ENCODE measurements at places on chromosomes 6 and 20.

GRCh38 chr6:43953256-43953655 lies 174.0 kb downstream of the MRPL14 start:
- DNase-seq = no peak

DNA sequence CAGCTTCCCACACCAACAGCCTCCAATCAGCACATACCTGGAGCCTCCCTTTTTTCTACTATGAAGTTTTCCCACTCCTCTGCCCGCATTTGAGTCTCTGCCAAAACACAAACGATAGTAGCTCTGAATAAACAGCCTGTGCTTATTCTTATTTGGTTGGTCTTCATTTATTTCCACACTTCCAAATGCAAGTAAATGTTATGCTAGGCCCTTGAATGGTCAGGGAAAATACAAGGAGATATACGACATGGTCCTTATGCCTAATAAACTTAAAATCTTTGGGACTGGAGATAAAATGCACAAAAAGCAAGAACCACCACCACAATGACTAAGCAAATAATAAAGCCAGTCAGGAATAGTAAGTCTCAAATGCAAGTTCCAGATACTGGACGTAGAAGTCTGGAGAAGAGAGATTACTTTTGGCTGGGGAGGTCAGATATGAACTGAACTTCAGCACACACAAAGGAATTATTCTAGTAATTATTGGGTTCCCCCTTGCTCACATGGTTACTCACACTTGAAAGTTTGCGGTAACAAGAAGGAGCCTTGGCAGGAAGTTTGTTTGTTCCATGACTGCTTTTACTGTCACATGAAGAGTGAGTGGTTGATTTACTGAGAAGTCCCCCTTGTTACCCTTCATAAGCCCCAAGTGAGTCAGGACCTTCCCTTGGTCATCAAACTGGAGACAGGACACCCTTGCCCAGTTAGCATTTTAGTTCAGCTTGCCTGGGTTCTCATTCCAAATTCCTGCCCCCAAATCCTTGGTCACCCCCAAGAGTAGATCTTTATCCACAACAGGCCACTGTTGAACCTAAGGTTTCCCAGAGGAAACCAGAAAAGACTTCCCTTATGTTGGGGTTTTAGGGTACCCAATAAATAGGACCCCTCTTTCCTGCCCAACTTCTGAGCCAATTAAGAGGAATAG lies 511.2 kb upstream of the JARID2 start:
- no peak for DNase-seq

GRCh38 chr20:59164686-59165391 lies 1.2 kb downstream of the ZNF831 start:
- DNase-seq = no peak

DNA sequence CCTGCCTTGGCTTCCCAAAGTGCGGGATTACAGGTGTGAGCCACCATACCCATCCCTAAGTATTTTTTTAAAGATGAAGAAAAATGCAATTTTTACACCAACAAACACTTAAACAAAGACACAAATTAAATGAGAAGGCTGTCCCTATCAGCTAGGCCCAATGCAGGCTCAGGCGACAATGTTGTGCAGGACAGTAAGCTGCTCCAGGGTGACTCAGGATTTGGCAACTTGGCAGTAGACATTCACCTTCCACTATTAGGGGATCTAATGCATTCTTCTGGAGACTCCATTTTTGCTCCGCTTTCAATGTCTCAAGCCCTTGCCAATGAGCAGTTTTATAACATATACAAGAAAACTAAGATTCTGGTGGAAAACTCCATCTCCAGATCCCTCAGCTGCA lies 19.7 kb downstream of the NDRG3 start:
- DNase-seq = no peak

DNA sequence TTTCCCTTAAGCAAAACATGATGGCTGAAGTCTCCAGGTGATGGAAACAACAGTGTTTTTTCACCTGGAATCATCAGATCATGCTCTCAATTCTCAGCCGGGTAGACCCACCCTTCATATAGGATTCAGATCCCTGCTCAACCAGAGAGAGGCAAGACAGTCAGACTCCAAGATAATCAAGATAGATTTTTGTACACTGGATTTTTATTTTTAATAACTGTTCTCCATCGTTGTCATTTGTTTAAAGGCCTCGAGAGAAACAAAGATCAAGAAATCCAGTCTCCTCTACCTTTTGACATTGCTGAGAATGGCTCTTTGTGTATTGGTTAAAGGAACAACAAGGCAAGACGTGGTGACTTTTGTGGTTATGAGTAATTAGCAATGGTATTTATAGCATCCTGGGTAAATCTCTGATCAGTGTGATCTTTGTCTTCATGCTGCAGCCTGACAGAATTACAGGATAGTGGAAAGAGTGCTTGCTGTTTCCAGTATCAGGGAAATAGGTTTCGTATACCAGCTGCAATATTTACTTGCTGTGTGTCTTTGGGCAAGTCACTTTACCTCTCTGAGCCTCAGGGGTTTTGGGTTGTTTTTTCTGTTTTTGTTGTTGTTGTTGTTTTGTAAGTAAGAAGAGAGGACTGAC lies 29.9 kb downstream of the ID4 start:
- peak; percentile 41 for DNase-seq

DNA sequence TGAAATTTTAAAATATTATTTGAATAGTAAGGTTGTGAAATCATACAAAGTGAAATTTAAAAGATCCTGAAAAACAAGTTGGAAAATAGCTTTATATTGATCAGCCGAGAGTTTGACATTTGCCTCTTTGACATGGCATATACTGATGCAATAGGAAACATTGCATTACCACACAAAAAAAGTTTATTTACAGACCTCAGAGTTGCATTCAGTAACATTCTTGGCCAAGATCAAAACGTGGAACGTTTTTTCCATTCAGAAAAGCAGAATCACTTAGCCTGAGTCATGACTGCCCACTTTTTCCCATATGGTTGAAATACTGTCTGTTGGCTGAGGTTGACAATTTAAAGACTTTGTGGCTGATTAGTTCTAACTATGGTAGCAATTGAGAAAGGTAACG lies 55.1 kb upstream of the BACH2 start:
- no peak for DNase-seq

DNA sequence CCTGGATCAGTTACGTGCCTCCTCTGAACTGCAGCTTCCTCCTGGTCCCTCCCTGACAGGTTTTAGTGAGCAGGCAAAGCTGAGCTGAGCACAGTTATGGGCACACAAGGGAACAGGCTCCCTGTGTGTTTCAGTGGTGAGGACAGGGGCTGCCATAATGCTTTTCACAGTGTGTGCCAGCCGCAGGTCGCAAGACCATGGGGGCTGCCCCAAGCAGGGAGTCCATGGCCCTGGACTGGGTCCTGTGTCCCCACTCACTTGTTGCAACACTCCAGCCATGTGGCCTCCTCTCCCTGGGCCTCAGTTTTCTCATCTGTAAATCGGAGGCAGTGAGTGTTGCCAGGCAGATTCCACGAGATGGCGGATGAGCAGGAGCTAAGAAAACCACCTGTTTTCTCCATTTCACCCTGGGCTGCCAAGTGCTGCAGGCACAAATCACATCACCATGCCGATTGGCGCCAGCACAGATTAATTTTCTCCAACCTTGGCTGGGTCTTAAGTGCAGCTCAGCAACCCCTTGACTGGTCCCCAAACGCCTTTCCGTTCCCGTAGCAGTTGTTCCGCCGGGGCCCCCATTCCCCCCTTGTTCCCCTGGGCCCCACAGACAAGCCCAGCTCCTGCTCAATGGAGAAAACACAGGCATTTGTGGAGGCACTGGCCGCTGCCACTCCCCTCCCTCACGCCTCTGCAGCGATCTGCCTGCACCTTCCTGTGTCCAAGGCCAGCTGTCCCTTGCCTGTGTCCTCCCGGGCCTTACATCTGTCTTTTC lies 57.1 kb upstream of the NNAT start:
- no peak for DNase-seq

- no peak for DNase-seq
Observed at GRCh38 chr6:45613656-45614055, 235.9 kb upstream of the SUPT3H start.

GRCh38 chr6:33433544-33434191 lies 13.8 kb downstream of the SYNGAP1 start:
- DNase-seq = no peak

DNA sequence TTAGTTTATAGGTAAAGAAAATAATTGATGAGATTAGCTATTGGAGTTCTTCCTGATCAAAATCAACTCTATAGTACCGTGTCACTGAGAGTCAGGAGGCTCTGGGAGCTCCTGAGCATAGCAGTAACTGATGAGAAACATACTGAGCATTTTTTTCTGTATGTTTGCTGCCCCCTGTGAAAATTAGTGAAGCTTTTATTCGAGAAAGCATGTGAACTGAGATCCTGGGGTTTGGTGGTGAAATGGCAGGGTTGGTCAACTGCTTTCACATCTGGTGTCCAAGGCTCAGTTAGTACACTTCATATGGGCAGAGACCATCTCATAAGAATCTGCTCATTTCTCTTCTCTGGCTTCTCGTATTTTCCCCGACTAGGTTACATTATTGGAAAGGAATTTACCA lies 4.1 kb upstream of the ABT1 start:
- no peak for DNase-seq

DNA sequence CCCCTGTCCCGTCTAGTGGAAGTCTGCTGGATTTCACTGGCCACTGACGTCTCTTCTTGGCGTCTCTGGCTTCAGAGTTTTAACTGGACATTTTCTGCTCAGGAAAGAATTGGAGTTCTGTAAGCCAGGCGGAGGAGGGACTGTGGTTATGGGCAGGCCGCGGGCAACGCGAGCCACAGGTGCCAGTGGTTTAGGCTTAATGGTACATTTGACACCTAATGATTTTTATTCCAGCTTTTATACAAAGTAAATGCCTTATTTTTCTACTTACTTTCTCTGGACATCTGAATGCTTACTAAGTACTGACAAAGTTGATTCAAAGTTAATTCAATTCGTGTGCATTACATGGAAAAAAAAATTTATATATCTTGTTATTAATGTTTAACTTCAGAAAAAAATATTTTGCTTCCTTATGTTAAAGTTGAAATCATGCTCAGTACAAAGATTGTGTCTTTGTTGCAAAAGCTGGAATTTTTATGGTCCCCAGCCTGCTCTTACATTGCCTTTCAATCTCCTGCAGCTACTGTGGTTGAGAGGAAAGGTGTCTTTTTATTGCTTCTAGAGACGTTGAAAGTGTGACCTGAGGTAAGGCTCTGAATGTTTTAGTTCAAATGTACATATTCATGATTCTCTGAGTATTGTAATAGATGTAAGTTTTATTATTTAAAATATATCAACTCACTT lies 231.0 kb downstream of the SMOC2 start:
- DNase-seq = no peak

DNA sequence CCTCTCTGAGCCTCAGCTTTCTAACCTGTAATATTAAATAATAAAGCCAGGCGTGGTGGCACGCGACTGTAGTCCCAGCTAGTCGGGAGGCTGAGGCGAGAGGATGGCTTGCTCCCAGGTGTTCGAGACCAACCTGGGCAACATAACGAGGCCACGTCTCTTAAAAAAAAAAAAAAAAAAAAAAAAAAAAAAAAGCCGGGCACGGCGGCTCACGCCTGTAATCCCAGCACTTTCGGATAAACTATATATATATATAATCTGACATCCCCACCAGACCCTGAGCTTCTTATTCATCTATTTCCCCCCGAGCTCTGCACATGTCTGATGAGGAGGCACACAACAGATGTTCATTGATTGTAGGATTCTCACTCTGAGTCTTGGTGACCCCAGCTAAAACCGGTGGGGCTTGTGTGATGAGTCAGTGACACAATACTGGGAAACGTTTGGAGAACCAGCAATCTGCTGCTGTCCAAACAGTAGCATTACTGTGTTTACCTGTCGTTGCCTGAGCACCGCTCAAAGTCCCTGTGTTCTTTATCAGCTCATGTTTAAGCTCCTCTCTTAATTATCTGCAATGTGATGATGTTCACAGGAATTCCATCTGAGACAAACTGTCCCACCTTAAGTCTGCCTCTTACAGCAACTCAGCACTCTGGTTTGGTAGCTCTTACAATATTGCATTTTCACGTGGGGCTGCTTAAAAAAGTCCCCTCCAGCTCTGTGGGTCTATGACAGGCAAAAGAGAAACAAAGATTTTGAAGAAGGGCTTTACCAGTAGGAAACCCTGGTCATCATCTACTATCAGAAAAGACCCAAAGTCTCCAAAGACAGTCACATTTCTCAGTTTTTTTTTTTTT lies 1.0 kb upstream of the SPATA2 start:
- no peak for DNase-seq

DNA sequence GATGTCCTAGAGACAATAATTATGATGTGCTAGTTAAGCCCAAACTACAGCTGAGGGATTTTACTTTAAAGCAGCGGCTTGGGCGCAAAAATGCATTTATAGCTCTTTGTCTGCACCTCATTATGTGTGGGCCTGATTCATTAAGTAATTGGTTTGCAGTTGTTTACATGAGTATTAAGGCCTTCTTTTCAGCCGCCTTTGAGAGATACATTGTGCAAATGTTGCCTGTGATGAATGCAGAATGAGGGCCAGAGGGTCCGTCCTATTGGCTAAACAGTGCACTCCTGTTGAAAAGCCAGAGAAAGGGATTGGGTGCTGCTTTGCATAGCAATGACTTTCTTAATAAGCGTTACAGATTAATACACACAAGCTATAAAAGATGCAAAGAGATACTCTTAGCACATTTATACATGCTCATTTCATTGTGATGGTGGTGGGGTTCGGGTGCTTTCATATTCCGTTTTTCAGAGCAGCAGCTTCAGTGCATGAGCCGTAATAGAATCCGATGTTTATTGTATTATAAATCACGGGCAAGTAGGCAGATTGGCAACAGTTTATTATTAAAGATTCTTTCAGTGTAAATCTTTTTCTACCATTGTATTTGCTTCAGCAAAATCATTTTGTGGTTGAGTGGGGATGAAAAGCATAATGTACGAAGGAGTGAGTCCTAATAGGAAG lies 68.2 kb upstream of the XRN2 start:
- DNase-seq = no peak

DNA sequence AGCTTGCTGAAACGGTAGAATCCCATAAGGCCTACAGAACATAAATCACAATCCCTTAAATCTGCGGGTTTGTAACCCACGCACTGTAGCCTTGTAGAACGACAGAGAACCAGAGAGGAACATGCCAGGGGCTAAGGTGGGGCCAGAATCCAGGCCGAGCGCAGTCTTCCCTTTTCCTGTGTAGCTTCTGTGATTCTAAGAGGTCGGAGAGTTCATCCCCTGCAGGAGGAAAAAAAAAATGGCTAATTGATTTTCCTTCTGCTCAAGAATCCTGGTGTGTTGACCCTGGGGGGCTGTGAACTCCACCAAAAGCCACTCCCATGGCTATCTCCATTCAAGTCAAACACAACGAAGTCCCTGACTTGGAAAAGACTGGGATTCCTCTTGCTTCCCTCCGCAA lies 96.3 kb downstream of the SPTLC3 start:
- no peak for DNase-seq

- DNase-seq = no peak
Observed at GRCh38 chr20:8449123-8449522, 317.1 kb downstream of the PLCB1 start.

DNA sequence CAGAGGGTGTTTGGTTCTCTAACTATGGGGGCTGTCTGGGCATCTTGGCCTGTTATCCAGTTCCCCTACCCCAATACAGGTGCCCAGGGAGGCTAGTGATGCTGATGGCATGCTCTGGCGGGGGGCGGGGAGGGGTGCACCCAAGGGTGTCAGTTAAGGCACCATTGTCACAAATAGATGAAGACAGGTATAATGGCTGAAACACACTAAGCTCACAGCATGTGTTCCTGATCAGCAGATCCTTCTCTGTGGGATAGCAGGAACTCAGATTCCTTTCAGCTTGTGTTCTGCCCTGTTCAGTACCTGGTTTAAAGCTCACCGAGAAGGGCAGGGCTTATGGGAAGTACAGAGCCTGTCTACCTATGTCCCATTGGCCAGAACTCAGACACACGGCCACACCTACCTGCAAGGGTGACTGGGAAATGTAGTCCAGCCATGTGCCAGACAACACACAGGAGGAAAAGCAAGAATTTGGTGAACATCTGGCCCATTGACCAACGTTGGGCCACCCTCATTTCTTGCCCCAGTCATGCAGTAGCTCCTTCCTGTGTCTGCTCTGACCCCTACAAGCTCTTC lies 3.4 kb upstream of the RSPO4 start:
- no peak for DNase-seq
